ENCODE measurements at places on chromosomes 7 and 10.
A peak's percentile ranks its signal among the peaks of the same experiment; 100 is the strongest.

DNA sequence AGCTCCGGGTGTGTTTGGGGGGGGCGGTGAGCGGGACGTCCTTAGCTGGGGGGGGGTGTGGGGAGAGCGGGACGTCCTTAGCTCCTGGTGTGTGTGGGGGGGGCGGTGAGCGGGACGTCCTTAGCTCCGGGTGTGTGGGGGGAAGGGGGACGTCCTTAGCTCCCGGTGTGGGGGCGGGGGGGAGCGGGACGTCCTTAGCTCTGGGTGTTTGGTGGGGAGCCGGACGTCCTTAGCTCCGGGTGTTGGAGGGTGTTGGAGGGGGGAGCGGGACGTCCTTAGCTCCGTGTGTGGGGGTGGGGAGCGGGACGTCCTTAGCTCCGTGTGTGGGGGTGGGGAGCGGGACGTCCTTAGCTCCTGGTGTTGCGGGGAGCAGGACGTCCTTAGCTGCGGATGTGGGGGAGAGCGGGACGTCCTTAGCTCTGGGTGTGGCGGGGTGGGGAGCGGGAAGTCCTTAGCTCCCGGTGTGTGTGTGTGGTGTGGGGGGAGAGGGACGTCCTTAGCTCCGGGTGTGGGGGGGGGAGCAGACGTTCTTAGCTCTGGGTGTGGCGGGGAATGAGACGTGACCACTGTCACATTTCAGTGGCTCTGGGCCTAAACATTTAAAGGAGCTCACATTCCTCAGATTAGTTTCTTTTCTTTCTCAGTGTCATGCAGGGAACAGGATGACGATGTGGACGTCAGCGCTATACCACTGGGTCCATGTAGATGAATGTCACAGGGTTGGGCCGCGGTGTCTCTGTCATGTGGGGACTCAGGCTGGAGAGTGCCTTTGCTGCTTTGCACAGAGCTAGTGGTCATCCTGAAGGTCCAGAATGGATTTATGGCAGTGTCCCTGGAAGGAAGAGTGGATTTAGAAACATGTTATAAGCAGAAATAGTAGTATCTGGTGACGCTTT lies 7.5 kb downstream of the DYNC2I1 start:
- no peak for DNase-seq

DNA sequence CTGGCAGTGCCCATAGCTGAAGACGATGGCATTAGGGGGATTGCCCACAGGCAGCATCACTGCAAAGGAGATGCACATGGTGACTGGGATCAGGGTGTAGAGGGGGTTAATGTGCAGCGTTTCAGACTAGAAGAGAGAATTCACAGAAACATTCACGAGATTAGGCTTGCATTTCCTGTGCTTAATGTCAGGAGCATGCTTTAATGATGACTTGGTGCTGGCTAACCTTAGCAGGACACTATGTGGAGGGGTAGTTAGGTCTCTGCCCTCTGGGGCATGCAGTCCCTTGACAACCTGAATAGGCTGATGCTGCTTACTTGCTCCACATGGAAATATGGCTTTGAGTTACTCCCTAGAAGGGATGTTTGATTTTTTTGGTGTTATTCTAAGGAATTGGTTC lies 21.8 kb downstream of the STMP1 start:
- DNase-seq, result no peak

DNA sequence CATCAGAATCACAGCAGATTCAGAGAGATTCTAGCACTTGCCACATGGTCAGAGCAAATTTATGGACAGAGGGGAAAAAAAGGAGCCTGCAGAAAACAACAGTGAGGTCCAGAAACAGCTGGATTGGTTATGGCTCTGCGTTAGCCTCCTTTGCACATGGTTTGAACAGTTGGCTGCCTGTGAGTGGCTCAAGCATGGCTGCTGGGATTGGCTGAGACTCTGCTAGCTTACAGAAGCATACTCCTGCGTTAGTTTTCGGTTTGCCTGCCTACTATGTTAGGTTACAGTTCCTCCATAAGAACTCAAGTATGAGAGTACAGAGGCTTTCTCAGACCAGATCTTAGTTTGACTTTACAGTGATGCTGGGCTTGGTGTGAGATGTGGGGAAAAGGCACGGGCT lies 80.7 kb upstream of the WDR11 start:
- DNase-seq, result no peak

- no peak for DNase-seq
Measured at GRCh38 chr7:106050002-106050745, 61.9 kb downstream of the SYPL1 start.

- DNase-seq, result no peak
Measured at GRCh38 chr10:75063461-75064230, 47.8 kb upstream of the SAMD8 start.

DNA sequence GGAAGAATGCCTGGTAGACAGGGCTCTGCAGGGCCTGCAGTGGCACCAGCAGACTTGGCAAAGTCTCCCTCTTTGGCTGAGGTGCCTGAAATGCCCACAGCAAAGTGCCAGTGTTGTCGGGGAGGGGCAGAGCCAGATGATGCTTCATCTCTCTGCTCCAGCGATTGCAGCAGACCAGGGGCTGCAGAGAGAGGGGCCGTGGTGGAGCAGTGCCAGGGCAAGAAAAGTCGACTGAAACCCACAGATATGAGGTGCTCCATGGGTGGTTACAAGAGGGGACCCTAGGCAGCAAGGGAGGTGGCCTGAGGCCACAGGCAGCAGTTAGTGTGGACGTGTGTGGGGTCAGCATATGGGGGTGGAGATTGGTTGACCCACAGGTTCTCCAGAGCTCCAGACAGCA lies 123.5 kb upstream of the SHH start:
- DNase-seq, result no peak

DNA sequence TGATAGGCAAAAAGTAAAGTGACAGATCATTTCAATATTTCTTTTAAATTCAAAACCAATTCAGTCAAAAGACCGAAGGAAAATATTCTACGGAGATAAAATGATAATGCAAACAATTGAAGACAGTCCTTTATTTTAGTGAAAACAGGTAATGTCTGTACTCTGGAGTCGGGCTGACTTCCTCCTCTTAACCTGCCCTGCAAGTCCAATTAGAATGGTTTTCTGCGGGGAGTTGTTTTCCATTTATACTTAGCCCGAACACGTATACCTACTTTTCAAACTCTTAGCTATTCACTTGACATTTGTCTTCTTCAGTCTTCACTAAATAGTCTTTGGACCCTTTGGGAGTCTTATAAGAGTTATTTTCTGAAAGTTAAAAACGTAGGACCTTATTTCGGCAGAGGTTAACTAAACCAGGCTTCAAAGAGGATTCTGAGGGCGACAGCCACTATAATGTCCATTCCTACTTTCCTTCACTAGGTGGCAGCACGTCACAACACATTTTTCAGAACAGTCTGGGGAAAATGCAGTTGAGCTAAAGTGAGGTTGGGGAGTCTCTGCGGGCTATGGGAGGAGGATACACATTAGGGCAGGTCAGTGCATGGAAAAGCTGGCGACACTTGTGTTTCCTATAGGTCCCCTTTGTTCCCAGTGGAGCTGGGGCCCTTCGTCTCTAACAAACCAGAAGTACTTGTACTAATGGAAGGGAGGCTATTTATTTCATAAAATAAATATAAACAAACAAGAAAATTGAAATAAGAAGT lies 472.0 kb downstream of the KCNMA1 start:
- DNase-seq, result peak; percentile 24

DNA sequence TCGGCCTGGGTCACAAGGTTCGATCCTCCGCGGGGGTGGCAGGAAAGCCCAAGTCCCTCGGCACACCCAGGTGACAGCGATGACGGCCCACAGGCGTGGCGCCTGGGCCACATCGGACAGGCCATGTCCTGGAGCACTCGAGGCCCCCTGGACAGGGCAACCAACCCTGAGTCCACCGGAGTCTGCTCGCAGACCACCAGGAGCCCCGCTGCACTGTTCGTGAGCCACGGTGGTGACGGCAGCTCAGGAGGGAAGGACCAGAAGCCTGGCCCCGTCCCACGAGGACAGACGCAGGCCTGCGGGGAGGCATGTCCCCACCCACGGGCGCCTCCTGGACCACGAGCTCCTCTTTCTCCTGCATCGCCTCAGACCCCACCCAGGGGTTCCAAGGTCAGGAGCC lies 22.4 kb upstream of the GPR146 start:
- no peak for DNase-seq

Data from activated gamma-delta T cell treated with Interleukin-2 at 50 U/mL for 16 hours (primary cell).